ENCODE measurements at places on chromosomes 12 and 14. TPM values are rescaled to one million over a fixed set of nuclear protein-coding genes. Genes with fewer than 3 reads are reported as not detected.

DNA sequence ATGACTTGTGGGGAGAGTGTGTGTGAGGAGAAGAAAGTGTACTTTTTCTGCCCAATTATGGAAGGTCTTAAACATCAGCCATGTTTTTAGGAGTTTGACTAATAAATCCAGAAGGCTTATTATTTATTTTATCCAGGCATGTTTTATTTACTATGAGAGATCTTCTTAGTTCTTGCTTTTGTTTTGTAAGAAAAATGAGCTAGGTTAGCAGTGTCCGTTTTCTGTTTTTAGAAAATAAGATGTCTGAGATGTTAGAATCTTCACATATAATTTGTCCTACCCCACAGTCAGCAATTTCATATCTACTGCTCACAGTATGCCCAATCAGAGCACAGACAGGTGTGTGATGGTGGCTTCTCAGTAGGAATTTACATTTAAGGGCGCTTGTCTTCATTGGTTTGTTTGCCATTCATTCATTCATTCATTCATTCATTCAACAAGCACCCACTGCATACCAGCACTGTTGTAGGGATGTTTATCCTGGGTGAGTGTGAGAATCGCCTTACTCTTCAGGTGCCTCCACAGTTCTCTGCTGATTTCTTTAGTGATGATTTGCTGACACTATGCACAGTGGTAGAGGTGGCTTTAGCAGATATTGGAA lies 83.2 kb downstream of the CRADD start:
- H3K4me1 ChIP-seq = peaks cover 5% of the 10 kb centered on the region
- H3K36me3 ChIP-seq = no peaks in the 10 kb centered on the region
- H3K27me3 ChIP-seq = no peaks in the 10 kb centered on the region

DNAJC22 gene
- 0.05 TPM for total RNA-seq

- no peak overlapping the region for H3K27ac ChIP-seq
- no peaks in the 10 kb centered on the region for H3K27me3 ChIP-seq
- H3K4me3 ChIP-seq = no peak overlapping the region
- no peak for DNase-seq
- no peaks in the 10 kb centered on the region for H3K36me3 ChIP-seq
Observed at GRCh38 chr12:131561051-131561450, 149.8 kb upstream of the SFSWAP start.

TBX3 gene
- not detected for total RNA-seq

DNA sequence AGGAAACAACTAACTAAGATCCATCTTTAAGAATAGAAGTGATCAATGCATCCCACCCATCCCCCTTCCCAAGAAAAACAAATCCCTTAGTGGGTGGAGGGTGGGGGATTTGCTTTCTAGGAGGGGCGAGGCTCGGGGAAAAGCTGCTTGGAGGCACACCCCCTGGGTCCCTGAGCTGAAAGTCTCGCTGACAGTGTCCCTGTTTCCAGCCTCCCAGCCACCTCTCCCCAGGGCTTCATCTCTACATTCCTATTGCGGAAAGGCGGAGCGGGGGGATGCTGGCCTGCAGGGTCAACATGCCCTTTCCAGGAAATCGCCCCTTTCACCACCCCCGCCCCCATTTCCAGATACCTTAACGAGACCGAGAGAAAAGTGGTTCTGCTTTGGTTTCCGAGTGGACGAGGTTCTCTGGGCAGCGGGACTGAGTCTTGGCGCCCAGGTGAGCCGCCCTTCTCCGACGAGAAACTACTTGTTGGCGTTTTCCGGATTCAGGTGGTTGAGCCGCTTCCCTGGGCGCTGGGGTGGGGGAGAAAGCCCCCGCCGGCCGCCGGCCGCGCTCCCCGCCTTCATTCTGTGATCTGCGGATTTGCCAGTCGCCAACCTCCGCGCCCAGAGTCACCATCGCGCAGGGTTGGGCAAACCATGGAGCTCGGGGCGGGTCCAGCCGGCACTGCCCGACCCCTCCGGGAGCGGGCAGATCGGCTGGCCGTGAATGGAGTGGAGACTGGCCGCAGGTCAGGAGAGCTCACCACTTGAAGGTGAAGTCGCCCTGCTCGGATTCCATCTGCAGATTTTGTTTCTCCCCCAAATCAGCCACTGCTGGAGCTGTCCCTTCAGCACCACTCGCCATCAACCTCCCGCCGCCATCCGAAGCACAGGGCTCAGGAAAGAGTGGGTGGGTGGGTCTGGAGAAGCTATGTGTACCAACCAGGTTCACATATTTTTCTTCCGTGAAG lies 505 bp downstream of the KCNC2 start:
- no peak overlapping the region for H3K4me3 ChIP-seq
- H3K27me3 ChIP-seq = peaks cover 50% of the 10 kb centered on the region
- H3K4me1 ChIP-seq = peaks cover 7% of the 10 kb centered on the region
- DNase-seq = peak; percentile 60
- peaks cover 1% of the 10 kb centered on the region for H3K36me3 ChIP-seq

DNA sequence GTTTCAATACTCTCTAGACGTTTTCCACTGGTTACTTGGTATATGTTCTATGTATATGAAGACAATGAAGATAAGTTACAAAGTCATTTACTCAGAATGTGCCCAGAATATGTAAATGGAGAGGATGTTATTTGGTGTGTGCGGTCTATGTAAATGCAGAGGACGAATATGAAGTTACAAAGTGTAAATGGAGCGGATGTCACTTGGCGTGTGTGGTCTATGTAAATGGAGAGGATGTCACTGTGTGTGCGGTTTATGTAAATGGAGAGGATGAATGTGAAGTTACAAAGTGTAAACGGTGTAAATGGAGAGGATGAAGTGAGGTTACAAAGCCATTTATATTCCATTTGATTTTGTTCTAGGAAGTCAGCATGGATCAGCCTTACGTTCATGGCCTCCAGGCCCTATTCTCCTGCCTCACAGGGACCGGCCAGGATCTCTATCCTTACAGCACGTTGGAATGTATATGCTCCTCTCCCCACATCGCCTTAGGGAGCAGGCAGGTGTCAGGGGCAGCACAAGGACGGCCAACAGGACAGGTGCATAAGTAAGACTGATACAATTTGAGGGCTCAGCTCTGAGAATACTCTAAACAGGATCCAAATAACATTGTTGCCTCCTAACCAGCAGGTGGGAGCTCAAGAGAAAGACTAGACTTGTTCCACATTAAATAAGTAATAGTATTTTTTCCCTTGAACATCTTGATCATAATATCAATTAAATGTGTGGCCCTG lies 42.4 kb downstream of the GLRX5 start:
- no peak overlapping the region for H3K4me3 ChIP-seq
- no peaks in the 10 kb centered on the region for H3K4me1 ChIP-seq
- H3K27ac ChIP-seq = no peak overlapping the region
- no peak for DNase-seq
- peaks cover 5% of the 10 kb centered on the region for H3K27me3 ChIP-seq

GPX2 gene
- total RNA-seq = not detected

WNT1 gene
- not detected for total RNA-seq

DNA sequence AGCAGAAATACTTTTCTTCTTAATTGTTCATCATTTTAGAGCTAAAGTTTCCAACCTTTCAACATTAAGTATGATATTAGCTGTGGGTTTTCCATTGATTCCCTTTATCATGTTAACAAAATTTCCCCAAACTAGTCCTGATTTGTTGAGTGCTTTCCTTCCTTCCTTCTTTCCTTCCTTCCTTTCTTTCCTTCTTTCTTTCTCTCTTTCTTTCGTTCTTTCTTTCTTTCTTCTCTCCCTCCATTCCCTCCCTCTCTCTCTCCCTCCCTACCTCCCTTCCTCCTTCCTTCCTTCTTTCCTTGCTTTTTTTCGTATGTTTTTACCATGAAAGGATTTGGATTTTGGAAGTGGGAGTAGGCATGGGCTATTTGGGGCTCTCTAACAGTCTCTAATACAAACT lies 133.5 kb downstream of the LMNTD1 start:
- no peak for DNase-seq
- H3K27ac ChIP-seq = no peak overlapping the region
- H3K27me3 ChIP-seq = no peaks in the 10 kb centered on the region
- H3K36me3 ChIP-seq = no peaks in the 10 kb centered on the region
- no peak overlapping the region for H3K4me3 ChIP-seq
- no peaks in the 10 kb centered on the region for H3K4me1 ChIP-seq

NFATC4 gene
- total RNA-seq = 0.30 TPM

GRCh38 chr12:96237465-96238077 lies 43.4 kb downstream of the ELK3 start:
- H3K27ac ChIP-seq = peak overlapping the region; percentile 69
- H3K27me3 ChIP-seq = no peaks in the 10 kb centered on the region
- peak; percentile 72 for DNase-seq
- H3K4me1 ChIP-seq = peaks cover 73% of the 10 kb centered on the region
- H3K4me3 ChIP-seq = peak overlapping the region; percentile 28

P2RX7 gene
- total RNA-seq = 5.0 TPM

GRCh38 chr12:6724409-6724797 lies 557 bp downstream of the COPS7A start:
- H3K36me3 ChIP-seq = peaks cover 12% of the 10 kb centered on the region
- H3K4me3 ChIP-seq = peak overlapping the region; percentile 80
- H3K4me1 ChIP-seq = peaks cover 18% of the 10 kb centered on the region
- H3K27ac ChIP-seq = peak overlapping the region; percentile 97
- DNase-seq = no peak

- no peaks in the 10 kb centered on the region for H3K27me3 ChIP-seq
- DNase-seq = no peak
- H3K36me3 ChIP-seq = peaks cover 40% of the 10 kb centered on the region
- H3K27ac ChIP-seq = no peak overlapping the region
- no peak overlapping the region for H3K4me3 ChIP-seq
Observed at GRCh38 chr14:34604995-34605394, 25.0 kb downstream of the SNX6 start.

DNA sequence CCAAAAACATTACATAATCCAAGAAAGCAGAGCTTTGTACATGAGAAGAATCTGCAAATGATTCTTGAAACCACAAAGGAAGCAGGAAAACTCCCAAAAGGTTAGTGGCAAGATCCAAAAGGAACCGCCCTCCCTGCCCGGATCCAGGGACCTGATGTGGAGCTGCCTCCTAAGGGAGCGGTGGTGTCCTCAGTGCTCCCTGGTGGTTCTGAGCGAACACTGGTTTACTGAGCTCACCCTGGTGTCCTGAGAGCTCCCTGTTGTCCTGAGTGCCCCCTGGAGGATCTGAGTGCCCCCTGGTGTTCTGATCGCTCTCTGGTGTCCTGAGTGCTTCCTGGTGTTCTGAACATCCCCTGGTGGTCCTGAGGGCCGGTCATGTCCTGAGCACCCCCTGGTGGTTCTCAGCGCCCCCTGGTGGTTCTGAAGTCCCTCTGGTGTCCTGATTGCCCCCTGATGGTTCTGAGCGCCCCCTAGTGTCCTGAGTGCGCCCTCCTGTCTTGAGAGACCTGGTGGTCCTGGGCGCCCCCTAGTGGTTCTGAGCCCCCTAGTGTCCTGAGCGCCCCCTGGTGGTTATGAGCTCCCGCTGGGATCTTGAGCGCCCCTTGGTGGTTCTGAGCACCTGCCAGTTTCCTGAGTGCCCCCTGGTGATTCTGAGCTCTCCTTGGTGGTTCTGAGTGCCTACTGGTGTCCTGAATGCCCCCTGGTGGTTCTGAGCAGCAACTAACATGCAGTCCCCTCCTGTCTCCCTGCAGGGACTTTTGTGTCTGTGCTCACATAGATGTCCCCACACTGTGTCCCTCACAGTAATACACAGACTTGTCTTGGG lies 891.1 kb downstream of the TMEM121 start:
- H3K4me3 ChIP-seq = no peak overlapping the region
- peaks cover 6% of the 10 kb centered on the region for H3K27me3 ChIP-seq
- H3K27ac ChIP-seq = no peak overlapping the region
- H3K36me3 ChIP-seq = no peaks in the 10 kb centered on the region
- DNase-seq = peak; percentile 99

DNA sequence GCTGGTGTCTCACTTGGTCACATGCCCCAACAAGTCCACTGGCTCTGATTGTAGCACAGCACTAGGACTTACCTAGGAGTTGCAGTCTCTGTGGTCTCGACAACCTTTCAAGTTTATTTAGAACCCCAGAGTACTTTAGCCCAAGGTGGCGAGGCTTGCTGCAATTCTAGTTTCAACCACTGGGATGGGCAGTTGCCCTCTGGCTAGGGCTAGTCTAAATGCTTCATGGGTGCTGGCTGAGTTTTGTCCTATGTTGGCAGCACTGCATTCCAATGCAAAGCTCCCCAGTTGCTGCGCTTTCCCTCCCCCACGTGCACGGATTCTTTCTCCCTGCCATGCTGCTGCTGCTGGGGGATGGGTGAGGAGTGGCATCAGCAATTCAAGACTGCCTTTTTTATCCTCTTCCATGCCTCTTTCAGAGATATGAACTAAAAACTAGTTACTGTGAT lies 207.9 kb downstream of the SYNE2 start:
- peak; percentile 36 for DNase-seq
- no peak overlapping the region for H3K4me3 ChIP-seq
- H3K36me3 ChIP-seq = peaks cover 14% of the 10 kb centered on the region
- H3K27ac ChIP-seq = no peak overlapping the region
- H3K27me3 ChIP-seq = no peaks in the 10 kb centered on the region
- H3K4me1 ChIP-seq = no peaks in the 10 kb centered on the region

GRCh38 chr12:109607618-109608017 lies 34.0 kb downstream of the MVK start:
- H3K27ac ChIP-seq = no peak overlapping the region
- H3K36me3 ChIP-seq = no peaks in the 10 kb centered on the region
- no peak for DNase-seq
- H3K4me1 ChIP-seq = no peaks in the 10 kb centered on the region
- H3K4me3 ChIP-seq = no peak overlapping the region
- H3K27me3 ChIP-seq = peaks cover 12% of the 10 kb centered on the region

SLC5A8 gene
- total RNA-seq = not detected

DNA sequence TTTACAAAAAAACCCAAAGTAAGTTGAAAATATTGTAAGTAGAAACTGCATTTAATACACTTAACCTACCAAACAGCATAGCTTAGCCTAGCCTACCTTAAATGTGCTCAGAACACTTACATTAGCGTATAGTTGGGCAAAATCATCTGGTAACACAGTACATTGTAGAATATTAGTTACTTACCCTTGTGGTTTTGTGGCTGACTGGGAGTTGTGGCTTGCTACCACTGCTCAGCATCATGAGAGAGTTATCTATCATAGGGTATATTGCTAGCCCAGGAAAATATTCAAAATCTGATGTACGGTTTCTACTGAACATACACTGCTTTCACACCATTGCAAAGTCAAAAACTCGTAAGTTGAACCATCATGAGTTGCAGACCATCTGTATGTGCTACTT lies 141.7 kb upstream of the GARIN6 start:
- H3K27ac ChIP-seq = no peak overlapping the region
- H3K4me3 ChIP-seq = no peak overlapping the region
- DNase-seq = no peak

LUM gene
- not detected for total RNA-seq

TGFB3 gene
- total RNA-seq = 4.4 TPM
